Progenitor cell of endocrine pancreas (in vitro differentiated cells): ENCODE measurements at places on chromosomes 11 and 22.

GRCh38 chr11:12005476-12005875, 3.0 kb downstream of the DKK3 start:
- DNase-seq = no peak

DNA sequence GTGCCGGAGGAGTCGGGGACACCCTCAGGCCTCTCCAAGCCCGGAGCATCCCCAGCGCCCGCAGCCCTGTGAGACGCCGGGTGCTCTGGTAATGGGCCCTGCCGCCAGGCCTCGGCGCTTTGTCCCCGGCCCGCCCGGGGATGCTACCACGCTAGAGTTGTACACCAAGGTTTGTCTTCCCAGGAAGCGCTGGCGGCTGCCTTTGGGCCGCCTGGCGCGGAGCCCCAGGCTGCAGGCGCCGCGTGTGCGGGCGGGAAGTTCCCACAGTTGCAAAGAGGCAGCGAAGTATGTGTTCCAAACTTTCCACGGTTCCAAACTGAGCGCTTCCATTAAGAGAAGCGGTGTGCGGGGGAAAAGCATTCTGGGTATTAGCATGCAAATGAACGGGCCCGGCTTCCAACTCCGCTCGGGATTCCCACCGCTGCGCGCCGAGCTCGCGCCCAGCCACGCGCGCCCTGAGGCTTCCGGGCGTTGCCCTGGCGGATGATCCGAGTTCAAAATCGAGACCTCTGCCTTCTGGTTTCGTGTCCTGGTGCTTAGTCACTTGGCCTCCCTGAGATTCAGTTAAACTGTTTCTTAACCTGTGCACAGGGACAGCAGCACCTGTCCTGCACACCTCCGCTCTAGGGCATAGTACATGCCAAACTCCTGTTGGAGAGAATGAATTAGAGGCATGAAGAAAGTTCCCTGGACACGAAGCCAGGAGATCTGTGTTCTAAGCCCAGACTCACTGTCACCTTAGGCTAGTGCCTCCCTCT, 1.3 kb upstream of the PATZ1 start:
- peak; percentile 31 for DNase-seq

DNA sequence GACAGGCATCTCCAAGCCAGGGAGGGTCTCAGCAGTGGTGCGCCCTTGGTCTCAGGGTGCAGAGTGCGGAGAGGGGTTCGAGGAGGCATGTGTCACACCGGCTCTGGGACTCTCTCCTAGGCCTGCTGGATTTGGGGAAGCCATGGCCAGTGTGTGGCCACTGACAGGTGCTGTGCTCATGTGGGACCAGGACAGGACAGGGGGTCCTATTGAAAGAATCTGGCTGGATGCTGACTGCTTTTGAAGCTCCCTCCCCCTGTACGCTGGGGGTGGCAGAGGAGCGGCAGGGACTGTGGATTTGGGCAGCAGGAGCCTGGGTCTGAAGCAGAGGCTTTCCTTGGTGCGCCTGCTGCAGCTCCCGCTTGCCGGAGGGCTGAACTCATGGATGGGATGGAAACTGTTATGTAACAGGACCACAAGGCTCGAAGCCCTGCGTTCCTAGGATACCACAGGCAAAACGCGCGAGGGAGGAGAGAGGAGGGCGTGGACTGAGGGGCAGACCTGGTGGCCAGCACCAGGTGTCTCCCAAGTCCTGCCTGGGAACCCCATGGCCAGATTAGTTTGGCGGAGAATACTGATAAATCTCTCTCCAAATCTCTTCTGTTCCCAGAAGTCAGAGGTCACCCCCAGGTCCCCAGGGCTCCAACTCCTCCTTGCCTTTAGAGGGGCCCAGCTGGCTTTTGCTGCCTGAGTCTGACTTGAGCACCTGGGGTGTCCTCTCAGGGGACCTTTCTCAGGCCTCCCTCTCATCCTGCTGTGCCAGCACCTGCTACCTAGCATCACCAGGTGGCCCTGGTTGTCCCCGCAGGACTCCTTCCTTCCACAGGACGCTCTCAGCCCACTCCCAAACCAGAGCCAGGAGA, 13.8 kb upstream of the TEF start:
- no peak for DNase-seq

DNA sequence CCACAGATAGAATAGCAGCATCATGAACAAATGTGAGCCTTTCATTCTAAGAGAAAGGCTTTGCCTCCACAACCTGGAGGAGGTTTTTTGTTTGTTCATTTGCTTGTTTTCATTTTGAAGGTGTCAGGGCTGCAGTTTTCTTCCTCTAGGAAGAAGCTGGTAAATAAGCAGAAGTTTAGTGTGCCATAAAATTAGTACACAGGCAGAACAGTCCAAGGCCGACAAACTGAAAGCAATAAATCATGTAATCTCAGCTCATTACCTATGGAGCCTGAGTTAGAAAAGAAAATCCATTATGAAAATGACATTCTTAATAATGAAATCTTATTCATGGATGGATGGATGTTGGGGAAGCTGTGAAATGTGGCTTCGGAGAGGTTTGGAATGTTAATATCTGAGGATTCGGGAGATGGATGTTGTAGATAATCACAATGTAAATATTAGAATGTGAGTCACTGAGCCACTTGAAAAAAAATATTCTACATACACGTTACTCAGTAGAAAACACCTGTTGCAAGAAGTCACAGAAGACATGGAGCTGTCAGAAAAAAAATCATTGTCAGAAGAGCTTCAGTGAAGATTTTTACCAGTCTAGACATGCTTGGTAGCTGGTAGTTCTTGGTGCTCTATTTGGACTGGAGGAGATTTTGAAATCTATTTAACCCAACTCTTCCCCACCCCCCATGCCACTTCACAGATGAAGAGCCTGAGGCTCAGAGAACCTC, 15.0 kb upstream of the ZDHHC13 start:
- DNase-seq = no peak

DNA sequence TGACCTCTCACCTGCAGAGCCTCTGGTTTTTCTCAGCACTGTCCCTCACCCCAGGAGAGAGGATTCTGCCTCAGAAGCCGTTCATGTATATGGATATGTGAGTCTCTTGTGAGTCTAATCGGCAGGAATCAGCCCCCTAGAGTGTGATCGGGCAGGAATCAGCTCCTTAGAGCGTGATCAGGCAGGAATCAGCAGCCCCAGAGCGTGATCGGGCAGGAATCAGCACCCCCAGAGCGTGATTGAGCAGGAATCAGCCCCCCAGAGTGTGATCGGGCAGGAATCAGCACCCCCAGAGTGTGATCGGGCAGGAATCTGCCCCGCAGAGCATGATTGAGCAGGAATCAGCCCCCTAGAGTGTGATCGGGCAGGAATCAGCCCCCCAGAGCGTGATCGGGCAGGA, 80.0 kb upstream of the EIF3D start:
- DNase-seq = no peak

DNA sequence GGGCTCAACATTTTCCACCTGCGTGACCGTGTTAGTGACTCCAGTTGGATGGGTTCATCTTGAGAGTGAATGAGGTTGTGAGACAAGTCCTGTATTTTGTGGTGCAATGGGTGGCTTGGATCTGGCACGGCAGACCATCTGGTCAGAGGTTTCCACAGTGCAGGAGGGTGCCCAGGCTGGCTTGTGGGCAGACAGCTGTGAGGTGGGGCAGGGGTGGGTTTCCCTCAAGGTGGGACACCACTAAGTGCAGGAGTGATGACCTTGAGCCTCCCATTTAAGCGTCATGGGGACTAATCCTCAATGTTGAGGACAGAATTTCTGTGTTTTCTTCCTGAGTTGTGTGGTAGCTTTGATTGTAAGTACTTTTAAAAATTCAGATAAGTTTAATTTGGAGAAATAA, 220.6 kb downstream of the TBC1D22A start:
- DNase-seq = no peak

GRCh38 chr11:36278531-36279282, 10.5 kb downstream of the COMMD9 start:
- DNase-seq = no peak

DNA sequence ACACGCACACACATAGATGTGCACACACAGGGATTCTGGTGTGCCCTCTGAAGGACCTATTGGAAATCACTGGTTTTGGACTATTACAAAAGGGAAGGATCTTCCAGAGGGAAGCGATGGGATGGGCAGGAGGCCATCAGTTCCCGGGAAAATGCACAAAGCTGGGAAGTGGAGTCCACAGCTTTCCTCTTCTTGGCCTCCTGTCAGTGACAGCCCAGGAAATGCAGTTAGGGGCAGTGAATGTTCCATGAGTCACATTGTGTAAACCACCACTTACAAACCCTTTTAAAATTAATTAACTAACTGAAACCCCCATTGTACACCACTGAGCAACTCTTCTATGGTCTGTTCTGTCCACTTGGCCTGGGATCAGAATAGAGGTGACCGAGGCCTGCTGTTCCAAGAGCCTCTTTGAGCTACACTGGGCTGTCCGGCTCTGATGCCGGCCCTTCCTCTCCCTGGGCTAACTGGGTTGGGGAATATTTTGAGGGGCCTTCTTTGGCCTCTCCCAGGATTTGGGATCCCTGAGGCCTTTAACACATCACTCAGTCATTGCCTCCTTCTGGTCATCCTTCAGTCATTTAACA, 137.7 kb downstream of the FEZ1 start:
- DNase-seq = no peak

DNA sequence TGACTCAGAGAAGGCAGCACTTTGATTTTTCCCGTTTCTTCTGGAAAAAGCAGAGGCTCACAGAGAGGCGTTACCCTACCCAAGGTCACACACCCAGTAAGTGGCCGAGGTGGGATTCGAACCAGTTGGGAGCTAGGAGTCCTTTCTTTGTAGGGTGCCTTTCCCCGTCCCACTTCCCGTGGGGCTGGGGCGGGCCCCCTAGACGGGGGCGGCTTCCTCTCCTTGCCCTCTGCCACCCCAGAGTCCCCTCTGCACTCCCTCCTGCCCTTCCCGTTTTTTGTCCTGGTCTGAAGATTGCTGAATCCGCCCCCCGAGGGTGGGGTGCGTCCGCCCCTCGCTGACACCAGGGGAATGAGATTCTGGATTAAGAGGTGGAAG, 747 bp downstream of the TPCN2 start:
- DNase-seq = no peak

GRCh38 chr11:72594493-72595291, 79.5 kb downstream of the PDE2A start:
- no peak for DNase-seq

GRCh38 chr11:102338479-102339010, 8.5 kb upstream of the BIRC2 start:
- no peak for DNase-seq

GRCh38 chr22:46866591-46866990, 104.1 kb downstream of the TBC1D22A start:
- DNase-seq = no peak

DNA sequence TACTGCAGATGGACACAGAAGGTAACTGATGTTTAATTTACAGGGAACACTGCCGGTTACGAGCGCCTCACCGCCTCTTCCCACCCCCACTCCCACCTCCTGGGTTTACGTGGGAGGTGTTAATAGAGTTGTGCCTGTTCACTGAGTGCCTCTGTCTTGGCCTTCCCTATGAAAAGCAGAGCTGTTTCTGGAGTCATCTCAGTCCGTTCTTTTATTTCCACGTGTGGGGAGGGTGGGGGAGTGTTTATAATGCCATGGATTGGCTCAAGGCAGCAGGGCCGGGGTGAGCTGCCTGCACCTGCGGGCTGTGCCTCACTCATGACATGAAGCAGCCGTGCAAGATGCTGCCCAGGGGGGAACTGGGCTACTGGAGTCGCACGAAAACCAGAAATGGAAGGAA, 322.7 kb downstream of the CADM1 start:
- no peak for DNase-seq

- DNase-seq = no peak
Observed at GRCh38 chr11:70173018-70173417, 30.1 kb upstream of the FADD start.

DNA sequence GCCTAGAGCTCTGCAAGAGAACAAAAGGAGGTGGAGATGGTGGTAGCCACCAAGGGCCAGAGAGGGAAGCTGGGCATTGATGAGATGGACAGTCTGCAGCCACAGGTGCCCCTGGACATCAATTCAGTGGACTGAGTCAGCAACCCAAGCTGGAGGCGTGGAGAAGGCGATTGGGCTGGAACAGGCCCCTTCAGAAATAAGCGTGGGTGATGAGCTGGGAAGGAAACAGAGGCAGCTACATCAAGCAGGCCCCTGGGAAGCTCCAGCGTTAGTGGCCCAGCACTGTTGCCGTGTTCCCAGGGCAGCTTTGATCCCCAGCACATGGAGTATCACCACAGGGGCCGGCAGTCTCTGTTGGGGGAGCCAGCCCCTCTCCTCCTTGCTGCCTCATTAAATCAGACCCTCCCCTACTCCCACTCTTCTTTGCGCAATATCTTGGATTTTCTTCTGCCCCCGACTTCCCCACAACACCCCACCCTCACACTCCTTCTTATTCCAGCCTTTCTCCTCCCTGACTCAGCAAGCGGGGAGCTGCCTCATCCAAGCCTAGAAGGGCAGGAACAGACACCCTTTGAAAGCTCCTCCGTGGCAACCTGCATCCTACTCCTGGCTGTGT, 31.7 kb upstream of the OAF start:
- no peak for DNase-seq

DNA sequence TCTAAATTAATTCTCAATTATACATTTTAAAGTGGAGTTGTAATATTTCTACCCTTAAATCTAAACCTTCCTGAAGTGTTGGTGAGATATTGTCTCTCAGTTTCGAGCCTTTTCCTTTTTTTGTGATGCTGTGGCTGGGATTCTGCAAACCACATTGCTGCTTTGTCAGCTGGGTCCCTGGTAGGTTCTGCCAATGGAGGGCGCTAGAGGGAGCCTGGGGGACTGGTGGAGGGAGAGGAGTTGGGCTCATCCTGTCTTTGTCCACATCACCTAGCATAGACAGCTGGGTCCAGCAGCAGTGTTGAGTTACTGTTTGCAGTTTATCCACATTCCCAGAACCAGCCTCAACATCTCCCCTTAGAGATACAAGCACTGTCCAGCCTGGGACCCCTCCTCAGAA, 41.0 kb downstream of the TRAF6 start:
- DNase-seq = no peak

- DNase-seq = no peak
Observed at GRCh38 chr11:19428206-19429002, 187.7 kb upstream of the E2F8 start.

DNA sequence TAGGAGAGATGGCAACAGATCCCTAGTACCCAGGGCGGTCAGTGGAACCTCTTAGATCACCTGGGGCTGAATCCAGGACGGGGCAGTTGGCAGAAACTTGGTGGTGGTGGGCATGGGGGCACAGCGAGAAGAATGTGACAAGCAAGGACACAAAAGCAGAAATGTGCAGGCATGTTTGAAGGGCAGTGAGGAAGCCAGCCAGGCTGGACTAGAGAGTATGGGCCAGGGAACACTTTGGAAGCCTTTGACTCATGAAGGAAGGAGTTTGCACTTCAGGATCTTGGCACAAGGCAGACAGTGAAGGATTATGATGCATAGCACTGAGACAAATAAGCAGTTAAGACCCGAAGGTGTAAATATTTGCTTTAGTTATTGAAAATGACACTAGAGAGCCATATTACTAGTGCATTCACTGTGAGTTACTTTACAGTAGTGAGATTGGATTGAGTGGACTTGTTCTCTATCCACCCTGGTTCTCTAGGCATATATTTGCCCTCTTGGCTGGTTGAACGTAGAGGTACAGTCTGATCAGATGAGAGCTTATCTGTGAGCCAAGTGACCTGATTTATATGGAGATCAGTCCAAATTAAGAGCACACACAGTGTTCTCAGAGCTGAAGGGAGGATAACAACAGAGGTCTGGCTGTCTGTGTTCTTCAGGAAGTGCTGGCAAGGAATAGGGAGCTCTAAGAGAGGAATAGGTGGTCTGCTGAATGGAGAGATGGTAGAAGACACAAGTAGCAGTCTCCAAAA, 210.4 kb downstream of the SNX19 start:
- no peak for DNase-seq

GRCh38 chr11:86103808-86104207, 34.9 kb upstream of the PICALM start:
- no peak for DNase-seq
